NCI-H1105 treated with DMSO at 0.1 percent for 48 hours (cell line): ENCODE measurements at places on chromosomes 2 and 18.

- no peak for DNase-seq
Measured at GRCh38 chr2:100038011-100038410, 104.4 kb downstream of the AFF3 start.

- no peak for DNase-seq
Measured at GRCh38 chr2:144670738-144671137, 150.8 kb upstream of the ZEB2 start.

DNA sequence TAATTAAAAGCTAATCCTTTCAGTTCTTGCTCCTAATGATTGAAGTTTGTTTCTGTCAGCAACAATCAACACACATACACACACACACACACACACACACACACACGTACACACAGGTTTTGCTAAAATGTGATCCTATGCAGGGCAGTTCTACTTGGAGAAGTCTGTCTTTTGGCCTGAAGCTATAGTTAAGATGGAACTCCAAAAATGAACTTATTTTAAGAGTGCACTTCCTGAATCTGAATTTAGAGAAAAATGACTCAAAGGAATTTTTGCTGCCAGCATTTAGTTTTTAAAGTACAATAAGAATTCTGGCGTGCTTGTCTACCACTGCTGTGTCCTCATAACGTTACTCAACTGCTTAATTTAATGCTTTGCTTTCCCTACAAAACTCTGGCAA, 6.6 kb downstream of the GALNT5 start:
- DNase-seq, result no peak

GRCh38 chr2:215698566-215698965, 262.7 kb upstream of the FN1 start:
- no peak for DNase-seq

GRCh38 chr2:134290358-134290757, 36.5 kb downstream of the MGAT5 start:
- DNase-seq, result no peak
